ENCODE measurements at places on chromosomes 1 and 21.

DNA sequence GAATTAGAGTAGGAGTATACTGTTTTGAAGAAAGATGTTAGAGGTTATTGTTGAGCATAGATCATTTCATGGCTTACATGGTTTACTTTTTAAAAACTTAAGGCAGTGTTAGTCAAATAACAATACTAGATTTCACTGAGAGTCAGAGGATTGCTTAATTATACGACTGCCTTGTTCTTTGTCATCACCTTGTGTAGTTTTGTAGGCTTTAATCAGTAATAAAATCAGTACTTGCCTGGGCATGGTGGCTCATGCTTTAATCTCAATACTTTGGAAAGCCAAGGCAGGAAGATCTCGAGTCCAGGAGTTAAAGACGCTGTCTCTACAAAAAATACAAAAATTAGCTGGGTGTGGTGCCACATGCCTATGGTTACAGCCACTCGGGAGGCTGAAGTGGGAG, 41.3 kb upstream of the GPR52 start:
- no peak for DNase-seq

- DNase-seq, result no peak
Measured at GRCh38 chr1:42847111-42847595, 740 bp downstream of the ZNF691 start.

GRCh38 chr1:79974659-79975058, 968.1 kb upstream of the ADGRL4 start:
- DNase-seq, result no peak

- DNase-seq, result no peak
Measured at GRCh38 chr1:245896258-245896657, 610.8 kb downstream of the SMYD3 start.

DNA sequence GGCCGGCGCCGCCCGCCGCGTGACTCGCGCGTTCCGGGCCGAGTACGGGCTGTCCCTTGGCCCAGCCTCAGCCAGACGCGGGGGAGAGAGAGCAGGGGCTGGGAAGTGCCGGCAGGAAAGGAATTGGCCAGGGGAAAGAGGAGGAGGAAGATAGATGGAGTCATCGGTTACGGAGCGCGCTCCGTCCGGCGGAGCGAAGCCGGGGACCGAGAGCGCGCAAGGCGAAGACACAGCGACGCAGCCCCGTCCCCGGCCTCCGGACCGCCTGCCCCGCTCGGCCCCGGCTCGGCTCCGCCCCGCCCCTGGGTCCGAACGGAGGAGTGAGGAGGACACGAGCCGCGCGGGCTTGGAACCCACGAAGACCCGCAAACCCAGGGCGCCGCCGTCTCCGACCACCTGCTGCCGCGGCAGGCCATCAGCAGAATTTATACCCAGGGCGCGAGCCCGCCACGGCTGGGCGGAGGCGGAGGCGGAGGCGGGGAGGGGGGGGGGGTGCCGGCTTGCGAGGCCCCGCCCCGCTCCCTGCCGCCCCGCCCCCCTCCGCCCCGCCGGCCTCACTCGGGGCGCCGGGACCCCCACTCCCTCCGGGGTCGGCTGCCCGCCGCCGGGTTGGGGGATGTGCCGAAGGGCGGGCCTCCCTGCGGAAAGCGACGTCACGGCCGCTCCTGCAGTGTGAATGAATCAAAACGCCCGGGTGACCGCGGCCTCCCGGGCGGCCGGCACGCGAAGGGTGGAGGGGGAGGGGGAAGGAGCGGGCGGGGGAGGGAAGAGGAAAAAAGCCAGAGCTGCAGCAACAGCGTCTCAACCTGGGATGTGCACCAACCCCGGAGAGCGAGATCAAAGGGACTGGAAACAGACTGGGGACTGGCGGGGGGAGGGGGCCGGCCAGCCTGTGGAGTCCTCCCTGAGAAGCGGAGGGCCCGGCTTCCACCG, at the start of gene LHX4:
TSS of gene LHX4 (plus strand) at position 782 of the 933 bp plus-strand sequence. CDS start 266 bp downstream, outside the sequence.
- DNase-seq, result no peak

GRCh38 chr1:246508897-246509688, 2.0 kb upstream of the SMYD3 start:
- DNase-seq, result no peak

- no peak for DNase-seq
Measured at GRCh38 chr1:99677416-99677815, 31.5 kb downstream of the PALMD start.

- no peak for DNase-seq
Measured at GRCh38 chr1:246971090-246971721, 36.7 kb downstream of the ZNF695 start.

- DNase-seq, result no peak
Measured at GRCh38 chr1:160325252-160325651, 17.8 kb downstream of the COPA start.

GRCh38 chr1:87650306-87650705, 321.6 kb downstream of the LMO4 start:
- no peak for DNase-seq

DNA sequence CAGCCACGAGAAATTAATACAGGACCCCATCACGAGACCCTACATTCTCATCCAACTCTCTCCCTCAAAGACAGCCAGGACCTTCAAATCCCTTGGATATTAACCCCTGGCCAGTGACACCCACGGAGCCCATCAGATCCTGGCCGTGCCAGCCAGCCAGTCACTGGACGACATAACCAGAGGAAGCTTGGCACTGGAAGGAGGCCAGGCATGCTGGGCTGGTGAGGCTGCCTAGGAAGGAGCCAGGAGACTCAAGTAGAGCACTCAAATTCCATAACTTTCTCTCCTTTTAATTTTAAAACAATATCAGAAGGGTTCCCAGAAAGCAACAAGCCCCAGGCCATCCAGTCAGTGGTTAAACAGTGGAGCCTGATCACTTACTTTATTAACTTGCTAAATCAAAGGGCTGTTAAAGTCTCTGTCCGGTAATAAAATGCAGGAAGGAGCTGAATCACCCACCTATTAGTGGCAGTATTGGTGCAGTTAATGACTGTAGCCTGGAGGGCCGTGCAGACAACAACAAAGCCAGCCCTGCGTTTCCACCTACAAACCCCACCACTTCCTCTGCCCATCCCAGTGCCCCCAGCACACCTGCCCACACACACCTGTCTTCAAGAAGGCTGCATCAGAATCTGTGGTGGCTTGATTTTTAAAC, 78.0 kb downstream of the HIVEP3 start:
- no peak for DNase-seq

DNA sequence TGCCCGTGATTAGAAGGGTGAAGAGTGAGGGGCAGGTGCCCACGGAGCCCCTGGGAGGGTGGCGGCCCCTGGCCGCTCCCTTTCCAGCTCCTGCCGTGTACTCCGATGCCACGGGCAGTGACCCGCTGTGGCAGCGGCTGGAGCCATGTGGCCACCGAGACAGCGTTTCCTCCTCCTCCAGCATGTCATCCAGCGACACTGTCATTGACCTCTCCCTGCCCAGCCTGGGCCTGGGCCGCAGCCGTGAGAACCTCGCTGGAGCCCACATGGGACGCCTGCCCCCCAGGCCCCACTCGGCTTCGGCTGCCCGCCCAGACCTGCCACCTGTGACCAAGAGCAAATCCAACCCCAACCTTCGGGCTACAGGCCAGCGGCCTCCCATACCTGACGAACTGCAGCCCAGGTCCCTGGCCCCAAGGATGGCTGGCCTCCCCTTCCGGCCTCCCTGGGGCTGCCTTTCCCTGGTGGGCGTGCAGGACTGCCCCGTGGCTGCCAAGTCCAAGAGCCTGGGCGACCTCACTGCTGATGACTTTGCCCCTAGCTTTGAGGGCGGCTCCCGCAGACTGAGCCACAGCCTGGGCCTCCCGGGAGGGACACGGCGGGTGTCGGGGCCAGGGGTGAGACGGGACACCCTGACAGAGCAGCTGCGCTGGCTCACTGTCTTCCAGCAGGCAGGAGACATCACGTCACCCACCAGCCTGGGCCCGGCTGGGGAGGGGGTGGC, 22.0 kb downstream of the PANK4 start:
- no peak for DNase-seq

GRCh38 chr1:239357867-239358266, 28.5 kb upstream of the CHRM3 start:
- DNase-seq, result no peak

- DNase-seq, result peak; percentile 62
Measured at GRCh38 chr1:20151906-20152598, 12.9 kb downstream of the PLA2G2F start.

- no peak for DNase-seq
Measured at GRCh38 chr1:206041640-206042039, 11.3 kb upstream of the RHEX start.

DNA sequence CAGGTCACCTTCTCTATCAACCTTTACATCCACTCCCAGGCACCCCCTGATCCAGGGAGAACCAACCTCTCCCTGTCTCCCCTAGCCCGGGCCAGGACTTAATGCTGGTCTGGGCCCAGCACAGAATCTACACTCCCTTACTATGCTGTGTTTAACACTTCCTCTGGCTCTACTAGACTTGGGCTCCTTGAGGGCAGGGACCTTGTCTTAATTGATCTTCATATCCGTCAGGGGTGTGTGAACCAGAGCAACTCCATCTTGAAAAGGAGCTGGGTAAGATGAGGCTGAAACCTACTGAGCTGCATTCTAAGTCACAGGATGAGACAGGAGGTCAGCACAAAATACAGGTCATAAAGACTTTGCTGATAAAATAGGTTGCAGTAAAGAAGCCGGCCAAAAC, 98.9 kb downstream of the SSBP3 start:
- DNase-seq, result no peak

GRCh38 chr1:218369688-218370511, 24.8 kb downstream of the TGFB2 start:
- DNase-seq, result no peak

DNA sequence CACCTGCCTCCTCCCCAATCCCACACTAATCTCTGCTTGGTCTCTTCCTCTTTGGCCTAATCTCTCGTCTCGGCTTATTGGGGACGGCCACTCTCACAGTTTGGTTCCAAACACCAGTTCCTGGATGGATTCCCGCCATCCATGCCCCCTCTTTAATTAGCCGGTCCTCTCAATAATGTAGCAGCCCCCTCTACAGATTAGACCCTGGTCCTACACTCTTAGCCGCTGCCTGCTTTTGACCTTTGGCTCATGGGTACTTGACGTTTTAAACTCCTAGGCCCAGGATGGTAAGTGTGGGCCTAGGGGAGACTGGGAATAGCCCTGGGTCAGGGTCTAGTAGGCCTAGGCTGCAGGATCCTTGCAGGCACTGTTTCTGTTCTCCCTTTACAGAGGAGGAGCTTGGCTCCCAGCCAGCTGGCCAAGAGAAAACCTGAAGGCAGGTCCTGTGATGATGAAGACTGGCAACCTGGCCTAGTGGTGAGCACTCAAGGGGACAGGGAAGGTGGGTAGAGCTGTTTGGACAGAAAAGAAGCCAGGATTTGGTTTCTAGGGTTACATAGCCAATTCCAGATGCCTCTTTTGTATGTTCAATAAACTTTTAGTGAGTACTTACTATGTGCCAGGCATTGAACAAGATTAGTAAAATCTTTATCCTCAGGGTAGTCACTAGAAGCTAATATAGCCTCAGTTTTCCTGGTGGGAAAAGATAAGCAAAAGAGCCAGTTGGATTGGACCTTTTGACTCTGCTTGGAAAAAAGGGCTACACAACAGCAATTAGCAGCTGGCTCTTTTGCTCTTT, 758 bp downstream of the RAD54L start:
- no peak for DNase-seq

GRCh38 chr1:1941211-1941841, 22.2 kb upstream of the TMEM52 start:
- DNase-seq, result no peak

- no peak for DNase-seq
Measured at GRCh38 chr1:236514703-236515442, 8.9 kb upstream of the LGALS8 start.

- DNase-seq, result no peak
Measured at GRCh38 chr1:211182746-211183145, 48.8 kb upstream of the KCNH1 start.

DNA sequence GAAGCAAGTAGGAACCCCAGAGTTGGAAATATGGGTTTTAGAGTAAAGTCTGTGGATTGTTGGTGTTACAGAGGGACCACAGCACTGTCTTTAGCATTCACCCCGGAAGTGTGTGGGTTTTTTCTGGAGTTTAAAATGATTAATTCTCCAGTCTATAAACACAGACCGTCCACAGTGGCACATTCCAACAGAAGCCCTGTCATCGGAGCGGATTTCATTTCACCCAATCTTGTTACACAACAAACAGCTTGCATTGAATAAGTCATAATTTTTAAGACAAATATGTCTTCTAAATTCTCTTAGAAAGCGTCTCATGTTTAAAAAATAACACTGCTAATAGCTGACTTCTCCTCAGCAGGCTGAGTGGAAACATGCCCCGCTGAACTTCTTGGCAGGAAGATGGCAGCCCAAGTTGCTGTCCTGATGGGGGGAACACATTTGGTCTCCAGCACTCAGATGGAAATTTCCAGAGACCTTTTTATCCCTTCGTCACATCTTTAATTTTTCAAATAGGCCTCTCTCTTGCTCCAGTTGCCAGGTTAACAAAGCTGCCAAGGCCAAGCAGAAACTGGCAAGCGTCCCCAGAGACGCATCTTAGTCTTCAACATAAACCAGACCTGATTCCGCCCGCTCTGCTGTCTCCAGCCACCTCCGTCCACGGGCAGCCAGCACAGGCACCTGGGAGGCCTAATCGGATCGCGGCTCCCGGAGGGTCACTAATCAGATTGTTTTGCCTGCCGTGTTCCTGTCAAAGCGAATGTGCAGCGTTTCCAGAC, 28.8 kb upstream of the SLC19A1 start:
- DNase-seq, result no peak

DNA sequence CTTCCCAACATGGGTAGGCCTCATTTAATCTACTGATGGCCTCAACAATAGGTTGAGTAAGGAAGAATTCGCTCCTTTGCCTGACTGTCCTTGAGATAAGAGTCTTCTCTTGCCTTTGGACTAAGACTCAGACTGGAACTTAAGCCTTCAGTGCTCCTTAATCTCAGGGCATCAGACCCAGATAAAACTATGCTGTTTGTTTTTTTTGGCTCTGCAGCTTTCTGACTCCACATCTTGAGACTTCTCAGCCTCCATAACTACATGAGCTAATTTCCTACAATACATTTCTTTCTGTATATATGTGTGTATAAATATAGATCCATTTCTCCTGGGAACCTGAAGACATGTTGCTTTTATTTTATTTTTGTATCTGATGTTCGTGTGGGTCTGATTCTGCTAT, 1470.7 kb upstream of the PRMT6 start:
- DNase-seq, result no peak

DNA sequence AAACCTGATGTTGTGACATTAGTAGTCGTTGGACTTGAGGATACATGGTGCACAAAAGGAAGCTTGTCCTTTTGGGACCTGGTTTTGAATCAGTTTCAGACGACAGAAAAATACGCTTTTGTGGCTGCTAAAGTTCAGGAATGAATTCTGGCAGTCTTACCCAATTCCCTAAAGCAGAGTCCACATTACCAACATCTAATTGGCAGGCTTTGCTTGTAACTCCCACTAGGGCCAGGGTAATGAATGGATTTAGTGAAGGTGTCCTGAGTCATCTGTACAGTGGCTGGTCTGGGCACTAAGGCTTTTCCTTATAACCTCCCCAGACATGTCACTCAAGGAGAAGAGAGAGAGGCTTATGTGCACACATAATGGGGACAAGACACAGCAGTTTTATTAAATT, 66.2 kb upstream of the RNPC3 start:
- DNase-seq, result no peak

- DNase-seq, result no peak
Measured at GRCh38 chr1:203590603-203591002, 36.0 kb upstream of the ATP2B4 start.
